AG04450 (cell line): ENCODE measurements at places on chromosomes 6 and 20. TPM values are rescaled to one million over a fixed set of nuclear protein-coding genes. Genes with fewer than 3 reads are reported as not detected.

- DNase-seq = peak; percentile 88
Observed at GRCh38 chr6:80457439-80457933, 351.0 kb downstream of the BCKDHB start.

DNA sequence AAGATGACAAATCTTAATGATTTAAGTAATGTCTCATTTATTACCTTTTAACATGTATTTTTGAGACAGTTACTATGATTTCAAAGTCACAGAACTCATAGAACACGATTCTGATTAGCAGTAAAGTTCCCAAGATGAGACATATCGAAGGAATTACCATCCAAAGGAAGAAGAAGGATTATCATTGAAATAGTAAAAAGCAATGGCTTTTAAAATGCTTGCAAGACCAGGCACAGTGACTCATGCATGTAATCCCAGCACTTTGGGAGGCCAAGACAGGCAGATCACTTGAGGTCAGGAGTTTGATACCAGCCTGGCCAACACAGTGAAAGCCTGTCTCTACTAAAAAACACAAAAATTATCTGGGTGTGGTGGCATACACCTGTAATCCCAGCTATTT, 219.2 kb downstream of the KHDC1L start:
- no peak for DNase-seq

DNA sequence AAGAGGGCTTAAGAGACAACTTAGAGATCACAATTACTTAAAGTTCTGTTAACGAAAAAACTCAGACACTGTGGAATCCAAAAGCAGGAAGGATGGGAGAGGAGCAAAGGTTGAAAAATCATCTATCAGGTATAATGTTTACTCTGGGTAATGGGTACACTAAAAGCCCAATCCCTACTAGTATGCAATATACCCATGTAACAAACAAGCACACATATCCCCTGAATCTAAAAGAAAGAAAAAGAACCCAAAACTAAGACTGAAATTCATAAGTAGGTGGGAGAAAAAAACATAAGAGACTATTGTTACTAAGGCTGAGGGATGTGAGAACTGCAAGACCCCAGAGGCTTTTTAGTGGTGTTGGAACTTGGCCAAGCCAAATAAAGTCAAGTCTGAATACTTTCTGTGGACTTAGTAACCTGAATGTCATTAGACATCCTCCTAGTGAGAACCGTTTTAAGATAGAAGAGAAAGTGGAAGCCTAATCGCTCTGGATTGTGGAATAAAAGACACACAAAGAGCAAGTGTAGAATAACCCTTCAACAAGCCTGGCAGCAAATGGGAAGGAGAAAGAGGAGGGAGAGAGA, 189.4 kb upstream of the RNF217 start:
- DNase-seq = no peak

DNA sequence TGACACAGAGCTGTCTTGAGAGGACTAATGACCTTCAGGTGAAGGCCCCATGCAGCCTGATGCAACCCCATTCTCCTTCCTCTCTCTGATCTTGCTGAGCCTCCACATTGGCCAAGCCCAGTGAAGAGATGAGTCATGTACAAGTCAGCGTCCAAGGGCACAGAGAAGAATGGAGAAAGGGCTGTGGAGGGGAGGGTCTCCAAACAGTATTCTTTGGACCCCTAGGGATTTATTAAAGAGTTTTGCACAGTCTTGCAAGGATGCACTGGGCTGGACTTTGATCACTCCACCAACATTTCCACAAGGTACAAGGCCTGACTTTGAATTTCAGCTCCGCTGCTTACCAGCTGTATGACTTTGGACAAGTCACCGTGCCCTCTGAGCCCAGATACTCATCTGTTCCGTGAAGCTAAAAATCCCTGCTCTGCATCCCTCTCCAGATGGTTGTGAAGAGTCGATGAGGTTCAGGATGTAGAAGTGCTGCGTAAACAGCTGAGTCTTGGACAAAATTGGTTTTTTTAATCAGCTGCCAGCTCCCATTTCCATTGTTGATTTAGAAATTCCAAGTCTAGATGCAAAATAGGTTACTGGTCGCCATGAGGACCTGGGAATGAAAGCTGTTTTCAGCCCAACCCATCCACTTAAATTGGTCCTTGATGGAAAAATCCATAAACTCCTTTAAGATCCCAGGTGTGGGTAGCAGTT, 14.1 kb upstream of the KCNG1 start:
- DNase-seq = no peak

- no peak for DNase-seq
Observed at GRCh38 chr6:118292558-118292957, 255.5 kb upstream of the PLN start.

- no peak for DNase-seq
Observed at GRCh38 chr20:50417484-50418235, 92.5 kb upstream of the PTPN1 start.

- no peak for DNase-seq
Observed at GRCh38 chr20:12023194-12023795, 105.6 kb downstream of the BTBD3 start.

- no peak for DNase-seq
Observed at GRCh38 chr6:25882051-25882496, 8.0 kb upstream of the SLC17A3 start.

GRCh38 chr6:42564506-42564825, 637 bp downstream of the UBR2 start:
- no peak for DNase-seq

DNA sequence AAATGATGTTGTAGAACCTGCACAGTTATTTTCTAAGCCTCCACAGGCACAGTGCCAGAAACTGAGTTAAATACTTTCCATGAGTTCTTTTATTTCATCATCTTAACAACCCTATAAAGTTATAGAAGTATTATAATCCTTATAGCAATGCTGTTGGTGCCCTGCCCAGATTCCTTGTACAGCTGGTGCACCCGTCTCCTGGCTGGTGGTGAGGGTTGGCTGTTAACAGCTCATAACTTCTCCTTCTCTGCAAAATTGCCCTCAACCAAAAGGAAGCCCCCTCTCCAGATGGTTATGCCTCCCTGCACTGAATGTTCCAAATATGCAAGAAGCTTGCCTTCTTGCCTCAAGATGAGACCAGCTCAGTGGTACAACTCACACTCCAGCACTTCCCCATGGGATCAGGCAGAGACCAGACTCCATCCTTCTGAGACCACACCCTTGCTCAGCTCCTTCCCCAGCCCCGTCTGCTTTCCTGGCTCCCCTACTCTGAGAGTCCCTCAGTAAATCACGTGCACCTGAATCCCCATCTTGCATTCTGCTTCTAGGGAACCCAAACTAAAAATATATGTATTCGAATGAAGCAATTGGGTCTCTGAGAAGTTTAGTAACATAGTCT, 304.4 kb upstream of the PLCB4 start:
- no peak for DNase-seq

DNA sequence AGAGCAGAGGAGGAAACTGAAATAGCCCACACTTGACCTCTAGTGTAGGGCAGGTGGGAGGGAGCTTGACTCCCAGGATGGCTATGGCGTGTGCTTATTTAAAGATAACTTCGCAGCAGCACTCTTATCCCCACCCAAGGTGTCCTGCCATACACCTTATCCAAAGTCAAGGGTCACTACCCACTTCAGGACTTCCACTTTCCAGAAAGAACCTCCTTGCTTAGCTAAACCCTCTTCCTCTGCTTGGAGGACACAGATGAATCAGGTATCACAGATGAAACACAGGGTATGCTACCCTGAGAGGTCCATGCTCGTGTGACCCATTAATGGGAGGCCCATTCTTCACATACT, 2.3 kb downstream of the RIN2 start:
- DNase-seq = no peak

The C6orf15 gene
- not detected in 2 replicates for polyA plus RNA-seq

The AVP gene
- polyA plus RNA-seq = not detected in 2 replicates
